NCI-H2081 (cell line): ENCODE measurements at places on chromosomes 6 and 20.

DNA sequence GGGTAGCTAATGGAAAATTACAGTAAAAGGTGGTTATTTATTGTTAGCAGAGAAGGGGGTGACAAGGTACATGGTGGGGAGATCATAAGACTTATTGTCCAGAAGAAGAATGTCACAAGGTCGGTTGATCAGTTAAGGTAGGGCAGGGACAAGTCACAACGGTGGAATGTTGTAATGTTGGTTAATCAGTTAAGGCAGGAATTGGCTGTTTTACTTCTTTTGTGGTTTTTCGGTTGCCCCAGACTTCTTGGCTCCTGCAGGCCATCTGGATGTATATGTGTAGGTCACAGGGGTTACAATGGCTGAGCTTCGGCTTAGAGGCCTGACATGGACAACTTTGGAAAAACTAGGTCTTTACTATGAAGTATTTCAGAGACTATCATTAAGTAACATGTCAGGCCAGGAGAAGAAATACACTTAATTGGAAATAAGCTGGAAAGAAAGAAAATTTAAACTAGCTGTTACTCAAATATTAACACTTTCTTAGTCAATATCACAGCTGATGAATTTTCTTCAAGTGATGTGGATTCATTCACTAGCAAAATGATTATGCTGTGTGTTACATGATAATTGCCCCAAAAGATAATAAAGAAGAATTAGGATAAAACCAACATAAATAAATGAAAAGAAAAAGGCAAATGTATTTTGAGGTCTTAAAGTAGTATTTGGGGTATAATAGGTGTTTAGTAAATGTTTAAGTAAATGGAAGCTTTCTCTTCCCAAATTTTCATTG lies 4.4 kb downstream of the AIG1 start:
- DNase-seq, result no peak

DNA sequence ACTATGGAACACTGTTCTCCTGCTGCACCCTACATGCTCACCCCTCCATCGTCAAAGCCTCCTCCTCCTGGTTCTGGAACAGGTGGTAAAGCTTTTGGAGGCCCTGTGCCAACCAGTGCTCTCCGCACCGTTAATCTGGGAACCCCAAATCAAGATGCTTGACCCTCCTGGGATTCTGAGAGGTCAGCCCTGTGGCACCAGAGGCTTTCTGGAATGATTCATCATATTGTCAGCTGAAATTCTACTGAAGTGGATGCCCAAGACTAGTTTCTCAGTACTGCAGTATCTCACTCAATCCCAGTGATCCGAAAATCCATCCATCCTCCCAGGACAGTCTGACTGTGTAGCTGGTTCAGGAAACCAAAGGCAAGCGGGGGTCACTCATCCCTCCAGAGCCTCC lies 92.7 kb downstream of the TRERF1 start:
- no peak for DNase-seq

DNA sequence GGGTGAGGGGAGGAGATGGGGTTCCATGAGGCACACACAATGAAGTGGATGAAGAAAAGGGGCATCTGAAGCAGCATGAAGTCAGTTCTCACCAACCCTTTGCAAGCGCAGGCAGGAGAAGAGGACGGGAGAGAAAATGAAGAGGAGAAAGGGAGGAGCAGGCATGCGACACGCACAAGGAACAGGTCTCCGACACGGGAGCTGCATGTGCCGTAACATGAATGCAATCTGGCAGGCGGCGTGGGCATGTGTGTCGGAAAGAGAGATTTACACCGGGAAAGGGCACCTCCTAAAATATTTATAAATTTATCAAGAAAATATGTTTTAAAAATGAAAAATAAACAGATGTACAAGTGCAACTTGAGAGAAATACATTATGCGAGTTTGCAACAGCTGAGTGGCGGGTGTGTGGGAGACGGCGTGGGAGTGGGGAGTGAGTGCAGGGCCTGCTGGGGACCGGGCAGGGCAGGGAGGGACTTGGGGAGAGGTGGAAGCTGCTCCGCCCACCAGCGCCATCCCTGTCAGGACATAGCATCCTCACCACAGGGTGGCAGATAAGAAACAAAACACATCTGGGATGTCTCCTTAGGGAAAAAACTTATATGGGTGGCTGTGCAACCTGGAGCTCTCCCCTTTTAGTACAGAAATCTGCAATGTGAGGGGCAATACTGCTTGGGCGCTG lies 40.6 kb downstream of the GJA10 start:
- no peak for DNase-seq

DNA sequence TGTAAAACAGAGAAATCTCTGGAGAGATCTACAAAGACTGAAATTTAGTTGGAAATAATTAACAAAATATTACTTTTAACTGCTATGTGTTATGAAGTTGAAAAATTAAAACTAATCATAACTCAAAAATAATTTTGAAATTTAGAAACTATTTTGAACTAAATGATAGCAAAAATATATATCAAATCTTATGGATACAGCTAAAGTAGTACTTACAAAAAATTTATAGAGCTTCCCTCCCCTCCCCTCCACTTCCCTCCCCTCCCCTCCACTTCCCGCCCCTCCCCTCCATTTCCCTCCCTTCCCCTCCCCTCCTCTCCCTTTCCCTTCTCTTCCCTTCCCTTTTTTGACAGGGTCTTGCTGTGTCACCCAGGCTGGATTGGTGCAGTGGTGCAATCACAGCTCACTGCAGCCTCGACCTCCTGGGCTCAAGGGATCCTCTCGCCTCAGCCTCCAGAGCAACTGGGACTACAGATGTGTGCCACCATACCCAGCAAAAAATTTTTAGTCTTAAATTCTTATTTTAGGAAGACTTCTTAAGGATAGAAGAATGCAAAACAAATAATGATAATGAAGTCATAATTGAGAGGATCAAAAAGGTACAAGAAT lies 87.2 kb upstream of the RGS17 start:
- DNase-seq, result no peak

DNA sequence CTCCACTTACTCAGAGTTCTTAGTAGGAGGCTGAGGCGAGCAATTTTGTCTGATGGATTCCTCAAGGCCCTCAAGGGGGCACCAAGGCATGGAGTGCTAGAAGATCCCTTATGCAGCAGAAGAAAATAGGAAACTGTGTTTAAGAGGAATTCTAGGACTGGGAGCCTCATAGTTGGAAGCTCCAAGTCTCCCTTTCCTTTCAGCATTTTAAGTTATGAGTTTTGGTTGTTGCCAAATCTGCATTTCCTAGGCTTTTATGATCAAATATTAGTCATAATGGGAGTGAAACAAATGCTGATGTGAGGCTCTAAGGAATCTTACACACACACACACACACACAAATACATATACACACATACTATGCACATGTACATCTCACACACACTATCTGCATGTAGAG lies 714.0 kb downstream of the UTRN start:
- no peak for DNase-seq

DNA sequence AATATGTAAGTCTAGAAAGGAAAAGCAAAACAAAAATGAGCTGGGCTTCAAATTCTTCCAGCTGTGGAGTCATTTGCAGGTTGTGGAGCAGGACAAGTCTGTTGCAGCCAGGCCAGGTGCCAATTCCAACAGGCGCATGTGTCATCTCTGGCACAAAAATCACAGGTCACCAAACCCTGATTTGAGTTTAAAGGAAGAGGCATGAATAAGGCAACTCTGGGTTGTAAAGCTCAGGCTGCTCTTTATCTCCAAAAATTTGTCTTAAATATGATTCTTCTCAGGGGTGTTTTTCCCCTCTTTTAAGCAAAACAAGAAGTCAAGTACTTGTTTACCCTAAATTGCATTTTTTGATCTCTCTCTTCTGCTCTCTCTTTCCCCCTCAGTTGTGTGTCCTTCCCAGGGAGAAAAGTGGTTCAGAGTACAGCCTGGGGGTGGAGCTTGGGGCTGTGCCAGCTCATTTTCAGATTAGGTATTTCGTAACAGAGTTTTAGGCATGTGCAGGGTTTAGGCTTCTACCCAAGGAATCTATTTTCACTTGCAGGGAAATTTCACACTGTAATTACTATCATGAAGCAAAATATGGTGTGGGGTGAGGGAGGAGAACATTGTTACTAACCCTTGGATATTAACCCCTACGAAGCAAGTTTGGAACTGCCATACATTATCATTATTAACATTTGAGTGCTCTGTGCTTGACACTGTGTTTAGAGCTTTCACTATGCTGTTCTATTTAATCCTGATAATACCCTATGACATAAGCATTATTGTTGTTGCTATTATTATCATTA lies 8.3 kb upstream of the NCOA3 start:
- peak; percentile 58 for DNase-seq

DNA sequence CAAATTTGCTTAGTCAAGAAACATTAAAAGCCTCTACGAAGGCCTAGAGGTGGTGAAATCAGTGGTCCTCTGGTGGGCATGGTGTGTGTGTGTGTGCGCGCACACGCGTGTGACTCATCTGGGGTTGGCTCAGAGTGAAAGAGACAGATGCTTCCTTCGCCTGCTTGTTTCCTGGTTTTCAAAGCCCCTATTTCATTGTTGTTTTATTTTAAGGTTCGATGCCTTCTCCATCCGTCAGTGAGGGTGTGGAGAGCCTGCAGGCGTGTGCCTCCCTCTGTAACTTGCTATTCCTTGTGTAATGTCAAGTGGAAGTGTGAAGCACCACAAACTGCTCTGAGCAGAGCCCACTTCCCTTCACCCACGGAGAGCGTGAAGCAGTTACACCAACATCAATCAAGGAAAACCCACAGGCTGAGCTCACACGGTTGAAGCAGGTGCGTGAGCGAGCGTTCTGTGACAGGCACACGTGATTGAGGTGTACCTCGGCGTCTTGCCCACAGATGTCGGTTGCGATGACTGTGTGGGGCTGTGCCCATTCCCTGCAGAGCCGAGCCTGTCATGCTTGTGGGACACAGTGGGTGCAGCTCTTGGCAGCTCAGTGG lies 233.9 kb downstream of the PRL start:
- DNase-seq, result no peak

DNA sequence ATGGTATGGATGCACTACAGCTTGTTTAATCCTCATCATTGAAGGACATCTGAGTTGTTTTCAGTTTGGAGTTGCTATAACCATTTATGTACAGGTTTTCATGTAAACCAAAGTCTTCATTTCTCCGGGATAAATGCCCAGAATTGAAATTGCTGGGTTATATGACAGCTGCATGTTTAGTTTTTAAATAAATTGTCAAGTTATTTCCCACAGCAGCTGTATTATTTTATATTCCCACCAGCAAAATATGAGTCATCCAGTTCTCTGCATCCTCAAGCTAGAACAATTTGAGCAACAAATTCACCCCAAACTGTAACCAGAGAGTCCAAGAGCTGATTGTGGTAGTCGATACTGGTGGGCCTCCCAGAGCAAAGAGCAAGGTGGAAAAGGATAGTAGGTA lies 161.0 kb upstream of the PRND start:
- no peak for DNase-seq

DNA sequence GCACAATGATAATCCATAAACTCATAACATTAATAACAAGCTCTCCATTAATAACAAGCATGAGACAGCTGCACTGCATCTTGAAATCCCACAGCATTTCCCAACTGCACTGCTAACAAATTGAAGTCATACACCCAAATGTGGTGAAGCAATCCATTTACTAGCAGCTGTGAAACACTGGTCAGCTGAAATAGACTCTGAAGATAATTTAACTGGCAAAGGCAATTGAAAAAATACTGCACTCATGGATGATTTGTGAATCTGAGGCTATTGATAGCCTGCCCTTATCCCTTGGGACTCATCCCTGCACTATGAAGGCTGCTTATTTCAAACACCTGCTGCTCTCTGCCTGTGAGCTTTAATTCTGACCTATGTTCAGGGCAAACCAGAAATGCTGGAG lies 49.1 kb upstream of the PLCB1 start:
- no peak for DNase-seq

DNA sequence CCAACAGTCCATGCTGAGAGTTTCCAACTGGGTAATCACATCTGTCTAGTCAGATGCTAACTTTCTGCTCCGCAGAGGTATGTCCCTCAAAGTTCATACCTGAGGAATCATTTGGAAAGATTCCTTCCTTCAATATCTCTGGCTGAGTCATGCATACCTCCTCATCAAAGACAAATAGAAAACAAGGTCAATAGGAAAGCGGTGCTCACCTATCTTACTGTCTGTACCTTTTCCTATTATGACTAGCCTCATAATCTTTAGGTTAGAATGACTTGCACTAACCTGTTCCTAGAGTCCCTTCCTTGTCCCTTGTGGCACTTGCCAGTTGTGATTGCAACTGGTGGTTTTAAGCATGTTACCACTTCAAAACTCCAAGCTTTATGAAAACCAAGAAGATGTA lies 78.2 kb upstream of the PTPRK start:
- DNase-seq, result no peak

- no peak for DNase-seq
These were observed 94.7 kb upstream of the FLRT3 start for GRCh38 chr20:14432085-14432484.

GRCh38 chr20:21147593-21147992 lies 21.7 kb downstream of the KIZ start:
- no peak for DNase-seq

DNA sequence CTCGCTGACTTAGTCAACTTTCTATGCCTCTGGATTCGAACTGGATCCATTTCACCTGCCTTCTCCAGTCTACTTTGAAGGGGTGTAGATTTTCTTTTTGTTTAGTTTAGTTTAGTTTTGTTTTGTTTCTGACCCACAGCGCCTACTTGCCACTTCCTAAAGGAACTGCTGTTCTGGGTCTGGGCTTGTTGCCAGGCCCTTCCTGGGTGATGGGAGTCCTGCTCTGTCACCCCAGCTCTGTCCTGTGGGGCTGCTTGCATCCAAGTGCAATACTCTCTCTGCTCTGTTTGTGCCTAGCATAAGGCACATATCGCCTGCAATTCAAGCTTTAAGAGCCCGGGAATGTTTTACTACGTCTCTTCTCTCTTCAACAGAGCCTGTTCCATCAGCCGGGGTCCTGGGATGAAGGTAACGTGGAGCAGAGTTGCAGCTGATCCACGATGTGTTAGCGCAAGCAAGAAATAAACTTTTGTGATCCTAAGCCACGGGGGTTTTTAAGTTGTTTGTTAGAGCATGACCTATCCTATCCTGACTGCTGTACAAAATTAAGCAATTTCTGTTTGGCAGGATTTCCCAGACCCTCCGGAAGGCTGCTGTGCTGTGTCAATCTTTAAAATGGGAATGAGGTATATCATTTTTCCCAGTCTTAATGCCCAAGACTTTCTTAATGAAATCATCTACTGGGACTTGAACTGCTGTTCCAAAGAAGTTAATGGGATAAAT lies 30.9 kb upstream of the TAGAP start:
- no peak for DNase-seq

GRCh38 chr20:23387118-23387443 lies 25.1 kb downstream of the GZF1 start:
- no peak for DNase-seq

GRCh38 chr20:9617940-9618339 lies 103.5 kb downstream of the LAMP5 start:
- DNase-seq, result peak; percentile 86

GRCh38 chr6:33850869-33851541 lies 47.2 kb upstream of the MLN start:
- peak; percentile 43 for DNase-seq
